ENCODE measurements at places on chromosomes 2 and 18.

GRCh38 chr2:231102772-231103171 is 22.1 kb downstream of the HTR2B start:
- no peak for DNase-seq

- DNase-seq, result no peak
Observed at GRCh38 chr2:158783923-158784322, 11.2 kb upstream of the DAPL1 start.

DNA sequence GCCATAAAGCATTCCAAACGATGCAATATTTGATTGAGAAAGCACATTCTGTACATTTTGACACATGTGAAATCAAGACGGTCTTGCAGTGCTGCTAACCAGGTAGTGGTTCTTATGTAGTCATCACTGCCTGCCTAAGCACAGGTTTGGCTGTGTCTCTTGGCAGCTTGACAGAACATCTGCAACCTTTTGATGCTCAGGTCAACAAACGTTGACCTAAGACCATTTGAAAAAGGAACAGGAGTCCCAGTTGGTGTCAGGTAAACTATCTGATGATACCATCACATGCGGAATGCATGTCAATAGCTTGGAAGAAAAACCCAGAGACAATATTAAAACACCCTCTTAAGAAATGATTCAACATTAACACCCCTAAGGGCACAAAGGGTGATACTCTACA is 80.7 kb downstream of the L3MBTL4 start:
- no peak for DNase-seq

DNA sequence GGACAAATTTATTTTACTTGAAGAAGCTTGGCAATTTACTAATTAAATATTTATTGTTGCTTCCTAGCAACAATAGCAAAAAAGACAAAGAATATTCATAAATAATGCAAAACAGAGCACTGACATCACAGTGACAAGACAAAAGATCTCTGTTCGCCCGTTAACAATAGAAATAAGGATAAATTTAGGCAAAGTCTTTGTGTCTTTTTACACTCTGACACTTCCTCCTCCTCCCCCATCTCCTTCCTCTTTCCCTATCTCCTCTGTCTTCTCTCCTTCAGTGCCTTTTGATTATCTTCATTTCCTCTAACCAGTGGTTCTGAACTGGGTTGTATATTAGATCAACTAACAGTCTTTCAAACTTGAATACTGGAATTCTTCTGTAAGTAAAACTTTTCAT is 808.4 kb downstream of the ERBB4 start:
- no peak for DNase-seq

DNA sequence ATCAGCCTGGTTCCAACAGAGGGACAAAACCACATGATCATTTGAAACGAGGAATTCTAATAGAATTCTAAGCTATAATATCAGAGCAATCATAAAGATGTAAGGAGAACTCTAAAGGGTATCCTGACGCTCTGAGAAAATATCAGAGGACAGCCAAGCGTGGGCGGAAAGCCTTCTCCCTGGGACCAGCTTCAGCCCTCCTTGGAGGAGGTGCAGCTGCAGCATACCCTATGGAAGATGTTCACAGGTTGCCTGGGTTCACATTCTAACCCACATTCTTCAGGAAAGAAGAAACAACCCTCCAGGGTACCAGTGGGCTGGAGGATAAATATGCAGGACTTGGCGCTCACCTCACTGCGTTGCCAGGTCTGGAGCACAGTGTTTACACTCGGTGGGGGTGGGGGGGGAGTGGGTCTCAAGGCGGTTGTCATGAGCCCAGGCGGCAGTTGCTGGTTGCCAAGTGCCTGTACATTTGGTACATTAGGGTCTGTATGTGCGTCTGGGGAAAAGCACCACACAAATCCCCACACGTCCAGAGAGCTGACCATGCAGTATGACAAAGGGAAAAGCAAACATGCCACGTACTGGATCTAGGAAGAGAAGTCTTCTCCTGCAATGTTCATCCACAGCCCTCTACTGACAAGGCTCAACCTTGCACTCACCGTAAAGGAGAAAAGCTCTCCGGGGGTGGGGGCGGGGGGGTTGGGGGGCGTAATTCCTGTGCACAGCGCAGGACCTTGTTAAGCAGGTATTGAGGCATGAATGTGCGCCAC is 80.5 kb downstream of the CDH19 start:
- no peak for DNase-seq

DNA sequence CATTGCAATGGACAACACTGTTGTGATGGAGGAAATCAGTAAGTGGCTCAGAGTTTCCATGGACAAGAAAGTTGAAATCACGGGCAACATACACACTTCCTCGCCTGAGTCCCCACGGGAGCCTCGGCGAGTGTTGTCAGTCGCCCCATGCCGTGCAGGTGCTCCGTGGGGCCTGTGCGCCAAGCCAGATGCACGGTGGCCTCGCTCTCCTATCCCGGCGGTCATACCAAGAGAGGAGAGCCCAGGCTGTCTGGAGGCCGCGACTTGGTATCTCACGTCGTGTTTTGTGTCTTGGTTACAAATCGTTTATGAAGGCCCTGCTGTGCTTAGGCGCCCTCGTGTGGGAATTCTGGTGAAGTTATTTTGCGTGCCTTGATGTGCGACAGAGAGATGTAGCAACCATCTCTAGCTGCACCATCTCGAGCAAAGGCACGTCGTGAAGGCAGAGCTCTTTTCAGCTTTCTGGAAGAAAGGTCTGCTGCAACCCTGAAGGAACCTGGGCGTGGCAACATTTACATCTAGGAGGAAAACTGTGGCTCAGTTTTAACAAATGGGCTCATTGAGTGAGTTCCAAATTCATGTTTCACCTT is 21.8 kb downstream of the ATG4B start:
- peak; percentile 5 for DNase-seq

- DNase-seq, result no peak
Observed at GRCh38 chr2:105364436-105365139, 27.2 kb downstream of the C2orf49 start.

DNA sequence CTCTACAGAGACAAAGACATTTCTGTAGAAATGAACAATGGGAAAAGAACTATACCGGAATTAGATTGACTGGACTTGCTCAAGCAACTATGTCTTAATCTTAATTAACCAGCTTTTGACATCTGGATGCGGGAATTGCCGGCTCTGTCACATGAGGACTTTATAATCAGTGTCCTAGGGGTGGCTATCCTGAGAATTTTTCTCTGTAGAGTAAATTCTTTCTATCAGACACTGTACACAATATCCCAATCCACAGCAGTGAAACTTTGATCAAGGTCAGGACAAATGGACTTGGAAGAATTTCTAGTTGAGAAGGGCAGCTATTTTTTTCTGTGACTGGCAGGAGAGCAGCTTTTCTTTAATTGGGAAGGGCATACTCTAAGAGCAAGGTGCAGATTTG is 322.1 kb downstream of the HRH4 start:
- DNase-seq, result no peak

DNA sequence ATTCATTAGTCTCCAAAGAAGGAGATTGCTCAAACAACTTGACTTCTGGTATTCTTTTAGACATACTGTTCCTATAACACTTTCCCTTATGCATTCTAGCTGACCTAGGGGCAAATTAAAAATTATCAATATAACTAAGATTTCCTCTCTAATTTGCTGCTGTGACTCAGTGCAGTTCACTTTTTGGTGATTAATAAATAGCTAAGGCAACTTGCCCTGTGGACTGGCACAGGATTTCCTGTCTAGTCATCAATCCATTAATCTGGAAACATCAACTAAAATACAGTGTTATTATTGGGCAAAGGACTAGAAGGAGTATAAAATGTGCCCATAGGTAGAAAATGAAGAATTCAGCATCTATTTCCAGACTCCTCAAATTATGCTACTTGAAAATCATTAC is 83.5 kb upstream of the SERPINE2 start:
- no peak for DNase-seq

- no peak for DNase-seq
Observed at GRCh38 chr2:134129900-134130537, 123.9 kb upstream of the MGAT5 start.

DNA sequence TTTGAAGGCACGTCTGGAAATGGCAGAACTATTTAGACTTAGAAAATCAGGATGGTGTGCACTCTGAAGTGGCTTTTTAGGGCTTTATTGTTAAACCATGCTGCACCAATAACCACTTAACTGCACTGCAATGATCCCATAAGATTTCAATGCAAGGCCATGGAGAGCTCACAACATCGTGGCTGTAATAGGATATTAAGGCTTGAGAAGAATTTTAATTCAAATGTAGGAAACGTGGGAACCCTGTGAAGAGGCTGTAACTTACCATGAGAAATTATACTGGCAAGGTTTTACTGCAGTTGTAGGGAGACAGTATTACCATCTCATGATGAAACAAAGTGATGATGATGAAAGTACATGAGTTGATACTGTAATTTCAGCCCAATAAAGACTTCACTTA is 242.5 kb downstream of the AFF3 start:
- no peak for DNase-seq

DNA sequence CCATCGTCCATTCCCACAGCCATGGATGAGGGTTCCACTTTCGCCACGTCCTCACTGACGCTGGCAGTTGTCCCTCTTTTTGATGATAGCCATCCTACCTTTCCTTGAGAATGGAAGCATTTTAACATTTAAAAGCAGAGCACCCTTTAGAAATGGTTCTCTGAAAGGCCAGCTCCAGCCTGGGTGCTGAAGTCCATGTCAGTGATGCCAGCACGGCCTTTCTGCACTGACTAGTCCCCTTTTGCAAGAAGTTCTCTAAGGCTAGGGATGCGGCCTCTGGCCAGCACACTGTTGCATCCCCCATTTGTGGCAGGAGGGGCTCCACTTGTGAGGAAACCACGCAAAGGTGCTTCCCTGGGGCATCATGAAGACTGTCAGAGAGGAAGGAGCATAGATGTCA is 203.5 kb downstream of the MGAT5 start:
- DNase-seq, result no peak

DNA sequence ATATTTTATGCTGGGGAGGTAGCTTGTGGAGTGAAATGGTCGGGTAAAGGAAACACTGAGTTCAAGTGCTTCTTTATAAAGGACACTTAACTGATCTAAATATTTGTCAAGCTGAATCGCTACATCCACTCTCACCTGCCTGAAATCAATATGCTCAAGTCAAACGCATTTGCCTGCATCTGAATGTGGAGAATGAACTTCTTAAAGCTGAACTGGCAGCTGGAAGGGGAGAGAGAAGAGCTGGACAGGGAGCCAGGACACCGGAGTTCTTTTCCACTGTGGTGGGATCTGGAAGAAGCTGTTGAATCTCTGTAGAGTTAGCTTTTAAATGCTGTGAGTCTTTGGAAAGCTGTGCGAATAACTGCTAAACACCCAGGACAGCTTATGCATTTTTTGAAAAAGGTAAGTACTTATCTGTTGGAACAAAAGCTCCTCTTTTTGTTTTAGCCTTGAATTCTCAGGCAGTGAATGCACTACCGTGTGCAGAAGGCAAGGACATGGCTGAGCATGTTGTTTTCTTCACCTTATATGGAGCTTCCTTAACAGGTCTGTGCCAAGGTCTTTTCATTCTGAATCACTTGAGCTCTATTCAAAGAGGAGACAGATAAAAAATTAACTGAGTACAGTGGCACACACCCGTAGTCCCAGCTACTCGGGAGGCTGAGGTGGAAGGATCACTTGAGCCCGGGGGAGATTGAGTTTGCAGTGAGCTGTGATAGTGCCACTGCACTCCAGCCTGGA is 74.2 kb upstream of the KLF7 start:
- no peak for DNase-seq

GRCh38 chr2:206229642-206230041 is 44.8 kb upstream of the ZDBF2 start:
- DNase-seq, result no peak

GRCh38 chr2:144515696-144516410 is 4.1 kb downstream of the ZEB2 start:
- DNase-seq, result no peak

- no peak for DNase-seq
Observed at GRCh38 chr2:32792416-32792815, 154.3 kb upstream of the LTBP1 start.

- DNase-seq, result no peak
Observed at GRCh38 chr2:107323946-107324565, 438.1 kb upstream of the ST6GAL2 start.

DNA sequence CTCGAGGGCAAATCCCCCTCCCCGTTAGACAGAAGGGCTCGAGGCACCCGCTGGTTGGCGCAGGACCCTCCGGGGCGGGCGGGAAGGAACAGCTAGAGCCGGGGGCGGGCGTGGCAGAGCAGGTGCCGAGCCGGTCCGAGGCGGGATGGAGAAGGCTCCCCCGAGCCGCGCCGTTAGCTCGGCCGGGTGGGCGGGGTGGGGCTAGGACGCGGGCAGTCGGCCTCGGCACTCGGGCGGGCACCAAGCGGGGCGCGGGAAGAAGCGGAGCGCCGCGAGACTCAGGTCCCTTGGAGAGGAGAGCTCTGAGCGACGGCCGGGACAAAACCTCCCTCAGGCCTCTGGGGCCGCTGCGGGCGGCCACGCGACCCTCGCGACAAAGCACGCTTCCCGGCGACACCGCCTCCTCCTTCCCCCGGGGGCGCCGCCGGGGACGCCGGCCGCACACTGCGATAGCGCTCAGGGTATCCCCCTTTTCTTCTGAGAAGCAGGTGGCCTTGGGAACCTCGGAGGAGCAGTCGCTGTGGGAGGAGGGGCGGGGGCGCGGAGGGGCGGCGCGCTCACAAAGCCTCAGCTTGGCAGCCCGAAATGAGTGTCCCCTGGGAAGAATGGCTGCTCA is 721 bp downstream of the FHOD3 start:
- no peak for DNase-seq

DNA sequence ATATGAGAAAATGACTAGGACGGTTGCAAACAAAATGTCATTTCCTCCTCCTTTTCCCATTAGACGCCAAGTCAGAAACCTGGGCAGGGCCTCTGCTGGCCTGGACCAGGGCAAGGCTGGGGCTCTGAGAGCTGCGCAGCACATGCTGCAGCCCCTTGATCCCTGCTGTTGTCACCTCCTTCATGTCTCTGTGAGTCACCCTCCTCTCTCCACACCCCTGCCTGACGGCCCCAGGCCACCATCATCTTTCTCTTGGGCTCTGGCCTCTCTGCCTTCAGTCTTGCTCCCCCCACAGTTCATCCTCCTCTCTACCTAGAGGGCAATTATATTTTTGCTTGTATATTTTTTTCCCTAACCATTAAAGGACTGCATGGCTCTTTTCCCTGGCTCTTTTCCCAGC is 10.0 kb downstream of the FLACC1 start:
- DNase-seq, result no peak

- no peak for DNase-seq
Observed at GRCh38 chr2:2825062-2825461, 494.0 kb upstream of the MYT1L start.

- no peak for DNase-seq
Observed at GRCh38 chr18:35983818-35984217, 11.3 kb downstream of the RMP24 start.

DNA sequence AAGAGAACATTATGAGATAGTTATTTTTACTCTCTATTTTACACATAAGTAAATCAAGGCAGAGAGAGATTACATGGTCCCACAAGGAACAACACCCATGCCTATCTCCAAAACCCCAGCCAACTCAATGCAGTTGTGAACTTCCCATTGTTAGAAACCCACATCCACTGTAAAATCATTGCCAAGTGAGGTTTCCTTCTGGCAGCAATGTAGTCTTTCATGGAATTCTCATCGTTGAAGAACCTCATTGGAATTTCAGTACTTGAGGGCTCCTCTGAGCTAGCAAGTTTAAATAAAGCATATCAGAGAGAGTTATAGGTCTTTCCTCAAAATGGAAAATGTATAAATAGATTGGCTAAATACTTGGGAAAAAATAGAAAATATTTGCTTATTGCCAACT is 105.2 kb downstream of the RAD51AP2 start:
- DNase-seq, result no peak

GRCh38 chr2:224724331-224724730 is 8.2 kb upstream of the CCDC195 start:
- DNase-seq, result no peak
